ENCODE measurements at places on chromosomes 12 and 14. TPM values are rescaled to one million over a fixed set of nuclear protein-coding genes. Genes with fewer than 3 reads are reported as not detected.

GRCh38 chr14:75366963-75367362 lies 60.9 kb upstream of the JDP2 start:
- peaks cover 13% of the 10 kb centered on the region for H3K27me3 ChIP-seq
- peaks cover 4% of the 10 kb centered on the region for H3K4me1 ChIP-seq
- no peak for DNase-seq
- H3K4me3 ChIP-seq = no peak overlapping the region

- no peak overlapping the region for H3K27ac ChIP-seq
- no peak for DNase-seq
- no peaks in the 10 kb centered on the region for H3K27me3 ChIP-seq
- H3K4me1 ChIP-seq = no peaks in the 10 kb centered on the region
- H3K36me3 ChIP-seq = peaks cover 1% of the 10 kb centered on the region
Measured at GRCh38 chr12:125125271-125125670, 60.0 kb downstream of the AACS start.

GRCh38 chr12:32332446-32332845 lies 66.9 kb upstream of the FGD4 start:
- no peak overlapping the region for H3K4me3 ChIP-seq
- no peak overlapping the region for H3K27ac ChIP-seq
- no peaks in the 10 kb centered on the region for H3K36me3 ChIP-seq
- no peaks in the 10 kb centered on the region for H3K27me3 ChIP-seq

GRCh38 chr12:56676851-56677580 lies 11.1 kb downstream of the PTGES3 start:
- H3K4me1 ChIP-seq = peaks cover 33% of the 10 kb centered on the region
- H3K27me3 ChIP-seq = no peaks in the 10 kb centered on the region
- H3K36me3 ChIP-seq = peaks cover 24% of the 10 kb centered on the region
- H3K27ac ChIP-seq = no peak overlapping the region

GRCh38 chr14:61153431-61153830 lies 127.7 kb downstream of the TMEM30B start:
- H3K27me3 ChIP-seq = peaks cover 10% of the 10 kb centered on the region
- no peaks in the 10 kb centered on the region for H3K36me3 ChIP-seq
- H3K4me1 ChIP-seq = peaks cover 2% of the 10 kb centered on the region
- no peak overlapping the region for H3K27ac ChIP-seq
- H3K4me3 ChIP-seq = no peak overlapping the region

- H3K27me3 ChIP-seq = no peaks in the 10 kb centered on the region
- H3K4me1 ChIP-seq = no peaks in the 10 kb centered on the region
- H3K36me3 ChIP-seq = no peaks in the 10 kb centered on the region
- DNase-seq = no peak
- H3K27ac ChIP-seq = no peak overlapping the region
Measured at GRCh38 chr12:70994217-70994788, 73.8 kb upstream of the PTPRR start.

DNA sequence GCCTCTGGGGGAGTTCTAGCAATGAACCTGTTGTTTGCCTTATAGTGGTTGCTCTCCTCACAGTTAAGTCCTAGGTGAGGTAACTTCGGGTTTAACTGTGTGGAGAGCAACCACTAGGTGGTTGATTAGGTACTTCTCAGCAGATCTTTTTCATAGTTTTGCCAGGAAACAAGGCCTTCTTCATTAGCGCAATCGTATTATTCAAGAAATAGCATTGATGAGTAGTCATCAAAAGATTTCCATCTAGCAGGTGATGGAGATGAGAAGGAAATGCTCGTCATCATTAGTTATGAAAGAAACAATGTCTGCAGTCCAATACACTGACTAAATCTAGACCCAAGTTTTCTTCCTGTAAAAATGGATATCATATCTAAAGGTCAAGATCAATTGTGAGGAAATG lies 923.3 kb downstream of the AACS start:
- no peak overlapping the region for H3K27ac ChIP-seq
- no peak for DNase-seq
- H3K27me3 ChIP-seq = peaks cover 5% of the 10 kb centered on the region
- no peaks in the 10 kb centered on the region for H3K4me1 ChIP-seq

- no peak for DNase-seq
- peaks cover 43% of the 10 kb centered on the region for H3K36me3 ChIP-seq
- H3K27me3 ChIP-seq = no peaks in the 10 kb centered on the region
- no peak overlapping the region for H3K27ac ChIP-seq
Measured at GRCh38 chr12:93563807-93564538, 8.5 kb upstream of the SOCS2 start.

The TAS2R43 gene
- total RNA-seq = 0.54 TPM

The FOXG1 gene
- total RNA-seq = not detected

The PPFIA2 gene
- not detected for total RNA-seq

The REM2 gene
- 1.2 TPM for total RNA-seq

The OTOGL gene
- total RNA-seq = not detected

The GNB3 gene
- 3.1 TPM for total RNA-seq
